Hypothalamus (tissue), 51 donors: ENCODE measurements at places on chromosomes 11 and 22.

- no peak for DNase-seq
Measured at GRCh38 chr11:14793546-14793945, 98.5 kb downstream of the CYP2R1 start.

GRCh38 chr11:101872171-101872882, 42.5 kb upstream of the CEP126 start:
- no peak for DNase-seq

GRCh38 chr11:121716060-121716459, 263.3 kb upstream of the SORL1-AS1 start:
- no peak for DNase-seq

GRCh38 chr11:111499483-111499882, 12.7 kb downstream of the BTG4 start:
- DNase-seq, result no peak

DNA sequence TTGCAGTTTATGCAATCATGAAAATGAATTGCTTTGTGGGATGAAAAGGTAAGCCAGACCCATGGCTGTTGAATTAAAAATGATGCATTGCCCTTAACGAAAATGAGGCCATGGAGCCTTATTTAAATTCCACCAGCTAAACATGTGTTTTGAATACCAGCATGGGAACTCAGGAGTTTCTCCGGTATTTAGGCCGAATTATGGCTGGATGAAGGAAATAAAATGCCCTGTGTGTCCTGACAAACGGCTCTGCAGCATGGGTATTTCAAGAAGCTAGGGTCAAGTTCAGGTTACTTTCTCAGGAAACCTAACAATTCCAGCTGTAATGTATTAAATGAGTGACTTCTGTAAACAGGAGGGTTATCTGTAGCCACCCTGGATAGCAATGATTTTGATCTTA, 38.3 kb downstream of the AMOTL1 start:
- no peak for DNase-seq

- DNase-seq, result no peak
Measured at GRCh38 chr11:16299390-16299789, 57.0 kb downstream of the SOX6 start.

GRCh38 chr11:108324587-108324986, 101.7 kb downstream of the ATM start:
- DNase-seq, result no peak

GRCh38 chr22:21849489-21849888, 18.0 kb downstream of the MAPK1 start:
- DNase-seq, result no peak

GRCh38 chr11:61832754-61833153, 4.7 kb downstream of the FADS2 start:
- no peak for DNase-seq

- no peak for DNase-seq
Measured at GRCh38 chr11:126930091-126930841, 70.3 kb downstream of the KIRREL3 start.

DNA sequence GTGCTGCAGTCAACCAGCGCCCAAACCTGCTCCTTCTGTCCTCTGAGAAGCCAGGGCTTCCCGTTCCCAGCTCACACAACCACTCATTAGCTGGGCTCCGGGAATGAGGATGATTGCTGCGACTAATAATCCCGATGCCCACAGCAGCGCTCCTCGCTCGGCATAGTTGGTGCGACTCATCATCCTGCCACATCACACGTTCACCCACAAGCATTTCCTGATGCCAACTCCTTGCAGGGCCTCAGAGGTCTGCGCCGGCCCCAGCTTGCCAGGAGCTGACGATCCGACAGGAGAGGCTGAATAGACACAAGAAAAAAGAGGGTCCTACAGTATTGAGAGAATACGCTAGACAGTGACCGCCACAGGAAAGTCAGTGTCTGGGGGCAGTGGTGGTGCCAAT, 10.6 kb upstream of the CSNK1E start:
- no peak for DNase-seq

- DNase-seq, result no peak
Measured at GRCh38 chr11:33574331-33574730, 126.3 kb downstream of the C11orf91 start.

- no peak for DNase-seq
Measured at GRCh38 chr11:112705148-112705547, 256.1 kb upstream of the NCAM1 start.

- DNase-seq, result no peak
Measured at GRCh38 chr11:69000831-69001242, 12.2 kb downstream of the MRGPRF start.

DNA sequence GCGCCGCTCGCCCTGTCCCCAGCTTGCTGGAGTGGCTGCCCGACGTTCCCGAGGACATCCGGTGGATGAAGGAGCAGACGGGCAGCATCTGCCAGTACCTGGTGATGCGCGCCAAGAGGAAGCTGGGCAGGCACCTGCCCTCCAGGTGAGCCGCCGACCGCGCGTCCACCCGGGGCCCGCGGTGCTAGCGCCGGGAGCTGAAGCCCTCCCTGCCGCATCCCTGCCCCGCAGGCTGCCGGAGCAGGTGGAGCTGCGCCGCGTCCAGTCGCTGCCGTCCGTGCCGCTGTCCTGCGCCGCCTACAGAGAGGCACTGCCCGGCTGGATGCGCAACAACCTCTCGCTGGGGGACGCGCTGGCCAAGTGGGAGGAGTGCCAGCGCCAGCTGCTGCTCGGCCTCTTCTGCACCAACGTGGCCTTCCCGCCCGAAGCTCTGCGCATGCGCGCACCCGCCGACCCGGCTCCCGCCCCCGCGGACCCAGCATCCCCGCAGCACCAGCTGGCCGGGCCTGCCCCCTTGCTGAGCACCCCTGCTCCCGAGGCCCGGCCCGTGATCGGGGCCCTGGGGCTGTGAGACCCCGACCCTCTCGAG, 3.3 kb upstream of the CRACR2B start:
- DNase-seq, result peak; percentile 19

GRCh38 chr11:95917193-95918036, 6.5 kb downstream of the MTMR2 start:
- no peak for DNase-seq

DNA sequence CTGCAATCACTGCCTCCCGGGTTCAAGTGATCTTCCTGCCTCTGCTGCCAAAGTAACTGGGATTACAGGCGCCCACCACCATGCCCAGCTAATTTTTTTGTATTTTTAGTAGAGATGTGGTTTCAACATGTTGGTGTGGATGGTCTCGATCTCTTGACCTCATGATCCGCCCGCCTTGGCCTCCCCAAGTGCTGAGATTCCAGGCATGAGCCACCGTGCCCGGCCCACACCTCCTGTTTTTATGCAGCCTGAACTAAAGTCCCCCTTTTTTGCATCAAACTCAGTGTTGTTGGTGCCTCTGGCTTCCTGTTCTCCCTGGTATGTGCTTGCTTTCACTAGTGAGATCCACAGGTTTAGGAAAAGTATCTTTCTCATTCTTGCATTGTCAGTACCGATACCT, 4.2 kb downstream of the TBC1D22A start:
- DNase-seq, result no peak

DNA sequence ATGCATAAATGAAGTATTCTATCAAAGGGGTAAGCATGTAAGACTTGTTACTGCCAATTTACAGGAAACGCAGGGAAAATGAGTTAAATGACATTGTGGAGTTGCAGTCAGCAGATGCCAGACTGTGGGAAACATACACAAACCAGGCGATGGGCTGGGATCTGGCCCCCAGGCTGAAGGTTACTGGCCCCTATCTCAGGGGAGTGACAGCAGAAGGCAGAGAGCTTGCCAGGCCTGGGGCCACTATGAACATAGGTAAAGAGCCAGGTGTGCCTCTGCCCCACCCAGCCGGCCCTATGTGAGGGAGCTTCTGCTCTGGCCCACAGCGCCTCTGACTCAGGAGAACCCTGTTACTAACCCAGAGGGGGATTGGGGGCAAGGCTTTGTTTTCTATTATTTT, 26.1 kb upstream of the SLC25A1 start:
- DNase-seq, result no peak

GRCh38 chr11:34685864-34686263, 65.0 kb downstream of the EHF start:
- DNase-seq, result no peak
